DMS 273 treated with DMSO at 0.1 percent for 48 hours (cell line): ENCODE measurements at places on chromosomes 7 and 10.

DNA sequence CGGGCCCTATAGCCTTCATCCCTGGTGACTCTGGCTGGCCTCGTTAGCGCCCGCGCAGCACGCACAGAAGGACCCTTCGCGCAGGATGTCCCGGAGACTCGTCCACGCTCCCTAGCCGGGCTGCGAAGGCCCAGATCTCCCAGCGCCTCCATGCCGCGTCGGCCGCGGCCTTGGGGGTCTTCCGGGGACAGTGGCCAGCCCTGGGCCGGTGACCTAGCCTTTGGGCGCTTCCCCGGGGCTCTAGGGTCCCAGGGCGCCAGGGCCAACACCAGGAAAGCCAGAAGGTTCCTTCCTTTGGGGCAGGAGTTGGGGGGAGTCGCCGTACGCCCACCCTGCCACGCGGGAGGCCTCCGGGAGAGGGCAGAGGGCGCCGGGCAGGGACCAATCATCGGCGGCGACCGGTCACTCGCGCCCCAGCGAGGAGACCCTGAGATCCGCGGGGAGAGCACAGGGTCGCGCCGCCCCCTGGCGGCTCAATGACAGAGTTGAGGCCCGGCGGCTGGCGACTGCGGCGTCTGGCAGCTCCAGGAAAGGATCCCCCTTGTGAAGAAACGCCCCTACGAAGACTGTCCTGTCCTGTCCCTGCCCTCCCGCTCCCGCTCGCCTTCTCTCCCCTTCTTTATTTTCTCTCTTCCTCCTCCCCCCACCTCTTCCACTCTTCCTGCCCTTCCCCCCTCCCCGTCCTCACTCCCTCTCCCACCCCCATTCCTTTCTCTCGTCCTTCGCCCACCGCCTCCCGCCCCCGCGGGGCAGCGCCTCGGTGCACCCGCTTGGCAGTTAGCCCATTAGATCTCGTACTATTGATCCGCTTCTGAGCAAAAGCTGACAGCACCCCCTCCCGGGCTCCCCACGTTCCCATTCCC, 62.3 kb upstream of the LBX1 start:
- peak; percentile 30 for DNase-seq

DNA sequence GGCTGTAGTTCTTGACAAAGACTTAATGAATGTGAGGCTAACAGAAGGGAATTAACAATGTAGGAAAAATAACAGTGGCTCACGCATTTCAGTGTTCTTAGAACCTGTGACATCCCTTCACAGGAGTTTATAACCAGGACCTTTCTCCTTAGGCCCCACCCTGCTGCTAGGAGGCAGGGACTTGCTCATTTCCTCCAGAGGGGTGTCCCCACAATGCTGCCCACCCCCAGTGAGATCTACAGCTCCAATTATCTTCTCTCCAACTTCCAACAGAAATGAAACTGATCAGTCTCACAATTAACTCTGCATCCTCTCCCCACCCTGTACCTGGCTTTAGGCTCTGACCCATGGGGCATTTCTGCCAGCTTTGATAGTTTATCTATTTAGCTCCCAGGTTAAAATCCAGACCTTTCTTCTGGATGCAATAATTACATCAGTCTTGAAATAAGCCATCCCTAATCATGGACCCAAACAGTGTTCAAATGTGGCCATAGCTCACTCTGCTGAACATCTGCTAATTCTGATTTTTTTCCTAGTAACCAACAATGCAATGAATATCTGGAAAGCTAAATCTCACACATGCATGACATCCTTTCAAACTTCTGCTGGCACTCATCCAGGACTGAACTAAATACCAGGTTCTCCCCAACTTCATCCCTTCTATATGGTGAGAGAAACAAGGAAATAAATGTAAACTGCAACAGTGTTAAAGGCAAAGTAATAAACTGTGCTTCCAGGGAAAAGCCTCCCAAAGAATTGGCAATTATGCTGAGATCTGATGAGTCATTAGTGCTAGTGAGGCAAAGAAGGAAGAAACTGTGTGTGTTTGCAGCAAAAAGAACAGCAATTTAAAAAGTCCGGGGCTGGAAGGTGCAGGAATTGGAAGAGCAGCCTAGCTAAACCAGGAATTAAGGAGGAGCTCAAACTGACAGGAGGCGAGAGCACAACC, 64.6 kb downstream of the HERPUD2 start:
- DNase-seq = no peak

DNA sequence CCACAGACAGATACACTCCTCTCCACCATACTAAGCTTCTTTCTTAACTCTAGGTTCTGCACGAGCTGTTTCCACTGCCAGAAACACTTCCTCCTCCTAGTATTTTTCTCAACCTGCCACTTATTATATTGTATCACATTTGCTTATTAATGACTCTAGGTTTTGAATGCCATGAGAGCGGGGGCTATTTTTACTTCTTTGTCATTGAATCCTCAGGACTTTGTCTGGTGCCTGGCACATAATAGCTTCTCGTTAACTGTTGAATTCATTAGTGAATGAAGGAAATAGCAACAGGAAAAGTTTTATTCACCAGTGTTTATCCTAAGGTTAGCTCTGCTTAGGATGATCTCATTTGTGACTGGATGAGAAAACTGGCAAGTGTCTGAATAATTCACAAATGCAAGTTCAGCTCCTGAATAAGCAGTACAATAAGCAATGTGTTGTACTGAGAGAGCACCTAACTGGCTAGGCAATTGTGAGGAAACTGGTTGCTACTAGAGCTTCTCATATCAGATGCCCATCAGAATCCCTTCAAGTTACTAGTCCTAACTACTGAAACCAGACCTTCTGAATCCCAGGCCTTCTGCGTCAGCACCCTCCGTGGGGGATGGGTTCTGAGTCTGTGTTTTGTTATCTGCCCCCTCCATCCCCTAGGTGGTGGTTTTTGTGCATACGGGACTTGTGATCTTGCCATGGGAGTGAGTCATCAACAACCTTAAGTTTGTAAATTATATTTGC, 92.7 kb downstream of the LSMEM1 start:
- no peak for DNase-seq

GRCh38 chr7:311131-311680, 21.2 kb downstream of the FOXL3 start:
- no peak for DNase-seq

DNA sequence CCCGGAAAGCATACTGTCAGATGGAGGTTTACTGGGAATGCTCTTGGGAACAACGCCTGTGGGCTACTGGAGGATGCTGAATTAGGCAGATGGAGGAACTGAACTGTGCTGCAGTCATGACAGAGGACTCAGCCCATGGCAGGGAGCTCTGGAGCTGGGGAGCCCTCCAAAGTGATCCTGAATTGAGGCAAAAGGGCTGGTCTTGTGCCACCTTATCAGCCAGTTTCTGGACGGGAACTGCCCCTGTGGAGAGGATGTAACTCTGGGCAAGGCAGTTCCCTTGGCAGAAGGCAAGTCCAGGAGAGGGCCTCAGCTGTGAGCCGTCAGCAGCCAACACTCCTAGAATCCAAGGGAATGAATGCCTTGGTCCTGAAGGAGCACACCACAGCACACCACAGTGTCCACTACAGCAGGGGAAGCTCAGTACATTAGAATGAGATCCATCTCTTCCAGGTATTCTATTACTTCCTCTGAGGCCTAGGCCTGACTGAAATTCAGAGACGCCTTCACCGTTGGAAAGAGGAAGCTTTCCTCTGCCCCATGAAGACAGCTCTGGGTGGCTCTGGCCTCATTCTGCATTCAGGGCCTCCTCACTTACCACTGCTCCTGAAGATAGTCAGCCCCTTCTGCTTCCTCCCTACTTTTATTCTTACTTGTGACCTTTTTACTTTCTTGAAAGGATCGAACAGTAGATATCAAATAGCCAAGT, 139.6 kb upstream of the GPR26 start:
- no peak for DNase-seq

DNA sequence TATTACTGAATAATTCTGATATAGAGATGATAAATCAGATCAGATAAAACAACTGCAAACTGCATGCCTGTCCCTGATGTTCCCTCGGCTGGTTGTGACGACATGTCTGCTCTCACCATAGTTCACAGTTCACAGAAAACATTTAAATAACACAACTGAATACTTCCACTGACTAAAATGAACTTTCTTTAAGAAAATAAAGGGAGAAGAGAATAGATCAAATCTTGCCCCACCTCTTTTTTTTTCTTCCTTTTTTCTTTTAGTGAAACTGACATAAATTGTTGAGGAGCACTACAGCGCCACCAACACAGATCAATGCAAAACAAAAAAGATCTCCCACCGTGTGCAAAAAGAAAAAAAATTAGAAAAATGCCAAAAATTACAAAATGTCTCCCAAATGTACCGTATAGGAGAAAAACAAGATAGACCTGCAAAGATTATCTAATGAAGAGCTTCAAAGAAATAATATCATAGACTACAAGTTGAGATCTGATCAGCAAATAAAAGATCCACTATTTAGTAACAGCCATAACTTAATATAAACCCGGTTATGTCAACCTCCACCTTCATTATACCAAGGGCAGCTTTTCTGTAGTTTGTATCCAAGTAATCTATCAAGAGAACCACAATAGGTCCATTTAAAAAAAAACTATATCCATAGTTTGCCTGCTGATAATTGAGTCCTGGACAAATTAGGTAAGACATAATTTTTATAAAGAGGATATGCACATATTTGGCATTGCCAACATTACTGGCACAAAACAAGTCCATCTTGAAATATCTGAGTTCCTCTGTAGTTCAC, 30.7 kb upstream of the EPC1 start:
- DNase-seq = peak; percentile 17
